ENCODE measurements at places on chromosomes 5 and 9.

- DNase-seq: no peak
Measured at GRCh38 chr5:55066277-55066676, 36.2 kb upstream of the GZMA start.

GRCh38 chr5:150263801-150264621, 25.6 kb downstream of the CAMK2A start:
- no peak for DNase-seq

DNA sequence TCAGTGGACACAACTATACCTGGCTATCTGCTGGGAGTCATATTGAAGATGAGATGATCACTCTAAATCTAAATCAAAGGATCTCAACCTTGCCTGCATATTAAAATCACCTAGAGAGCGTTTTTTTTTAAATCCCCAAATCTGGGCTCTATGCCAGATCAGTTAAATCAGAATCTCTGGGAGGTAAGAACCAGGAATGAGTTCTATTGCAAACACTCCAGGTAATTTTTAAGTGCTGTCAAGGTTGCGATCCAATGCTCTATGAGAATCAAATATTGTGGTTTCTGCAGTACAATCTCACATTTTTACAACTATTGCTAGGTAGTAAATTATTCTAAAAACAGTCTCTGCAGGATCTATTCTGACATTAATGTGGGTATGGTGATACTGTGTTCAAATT, 202.3 kb upstream of the OR13F1 start:
- DNase-seq: no peak

DNA sequence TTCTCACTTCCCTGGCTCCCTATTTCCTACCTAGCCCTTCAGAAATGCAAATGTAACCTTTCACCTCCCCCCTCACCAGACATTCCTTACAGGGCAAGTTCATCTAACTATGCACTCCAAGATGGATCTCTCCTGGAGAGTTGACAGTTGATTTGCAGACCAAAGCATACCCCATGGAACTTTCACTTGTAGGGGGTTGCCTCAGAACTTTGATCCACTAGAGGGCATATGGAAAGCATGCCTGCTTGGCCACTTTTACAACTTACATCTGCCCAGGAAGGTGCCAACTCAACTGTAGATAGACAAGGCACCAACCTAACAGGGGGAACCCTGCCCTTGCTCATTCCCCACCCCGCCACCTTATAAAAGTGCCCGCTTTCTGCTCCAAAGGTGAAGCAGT, 187.8 kb downstream of the NXNL2 start:
- no peak for DNase-seq

DNA sequence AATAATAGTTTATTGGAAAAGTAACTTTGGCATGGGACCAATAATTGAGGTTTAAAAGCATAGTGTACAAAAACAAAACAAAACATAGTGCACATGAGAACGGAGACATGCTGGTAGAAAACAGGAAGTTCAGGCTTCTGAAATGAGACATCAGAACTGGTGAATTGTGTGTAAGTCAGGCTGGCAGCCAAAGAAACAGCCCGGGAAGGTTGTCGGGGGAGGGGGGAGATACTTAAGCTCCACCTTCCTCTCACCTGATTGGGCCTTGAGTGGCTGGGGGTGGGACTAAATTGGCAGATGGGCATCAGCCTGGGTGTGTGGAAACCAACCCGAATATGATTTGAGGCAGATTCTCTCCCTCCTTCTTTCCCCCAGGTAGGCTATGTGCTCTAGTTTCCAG, 256.3 kb downstream of the SMARCA2 start:
- no peak for DNase-seq

DNA sequence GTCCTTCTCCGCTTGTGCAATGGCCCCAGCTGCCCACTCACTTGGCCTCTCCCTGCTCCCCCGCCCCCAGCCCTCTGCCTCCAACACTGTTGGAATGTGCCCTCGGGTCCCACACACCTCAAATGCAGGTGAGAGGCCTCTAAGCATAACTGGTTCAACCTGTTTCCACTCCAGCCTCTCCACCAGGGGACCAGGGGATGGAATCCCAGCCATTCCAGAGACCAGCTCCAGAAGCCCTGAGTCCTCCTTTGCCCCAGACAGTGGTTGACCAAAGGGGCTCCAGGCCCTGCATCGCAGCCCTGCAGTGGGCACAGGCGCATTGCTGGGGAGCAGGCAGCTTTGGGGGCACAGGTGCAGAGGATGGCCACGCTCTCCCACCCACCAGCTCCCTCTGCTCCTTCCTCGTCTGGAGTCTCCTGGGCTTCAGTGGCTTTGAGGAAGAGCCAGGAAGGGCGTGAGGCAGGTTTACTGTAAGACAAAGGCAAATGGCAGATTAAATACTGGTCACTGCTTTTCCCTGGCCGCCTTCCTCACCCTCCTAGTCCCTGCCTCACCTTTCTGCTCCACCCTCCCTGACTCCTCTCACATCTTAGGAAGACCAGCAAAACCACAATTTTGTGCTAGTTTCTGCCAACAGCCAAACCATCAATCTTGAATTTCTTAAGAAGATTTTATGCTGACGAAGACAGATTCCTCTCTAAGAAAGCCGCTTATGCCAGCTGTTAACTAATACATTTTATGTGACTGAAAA, 29.1 kb upstream of the IRX2 start:
- DNase-seq: no peak

DNA sequence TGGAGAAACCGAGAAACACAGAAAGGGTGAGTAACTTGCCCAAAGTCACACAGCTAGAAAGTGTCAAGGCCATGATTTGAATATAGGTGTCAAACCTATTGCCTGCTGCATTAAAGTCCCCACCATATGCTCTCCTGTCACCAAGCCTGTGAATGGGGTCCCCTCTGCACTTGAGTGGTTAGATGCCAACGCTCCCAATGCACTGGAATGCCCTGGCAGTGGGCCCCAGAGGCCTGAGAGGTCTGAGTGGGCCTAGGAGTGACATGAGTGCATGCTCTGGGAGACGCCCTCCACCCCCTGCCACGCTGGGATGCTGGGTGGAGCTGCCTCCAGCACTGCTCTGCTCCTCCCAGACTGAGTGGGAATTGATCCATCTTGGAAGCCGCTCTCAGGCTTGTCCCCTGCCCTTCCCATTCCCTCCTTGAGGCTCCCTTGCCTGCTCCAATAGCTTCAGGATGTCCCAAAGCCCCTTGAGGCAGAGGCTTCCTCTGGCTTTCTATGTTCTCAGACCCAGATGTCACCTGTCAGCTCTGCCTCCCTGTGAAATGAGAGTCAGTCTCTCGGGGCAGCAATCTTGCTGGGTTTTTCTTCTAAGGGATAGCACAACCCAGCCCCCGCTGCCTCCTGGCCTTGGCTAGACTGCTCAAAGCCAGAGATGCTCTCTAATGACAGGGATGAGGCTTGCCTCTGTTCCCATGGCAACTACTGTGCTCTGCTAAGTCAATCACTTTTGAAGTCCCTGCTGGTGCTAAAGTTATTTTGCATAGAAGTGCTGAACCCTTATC, 6.6 kb upstream of the ARSI start:
- DNase-seq: no peak

DNA sequence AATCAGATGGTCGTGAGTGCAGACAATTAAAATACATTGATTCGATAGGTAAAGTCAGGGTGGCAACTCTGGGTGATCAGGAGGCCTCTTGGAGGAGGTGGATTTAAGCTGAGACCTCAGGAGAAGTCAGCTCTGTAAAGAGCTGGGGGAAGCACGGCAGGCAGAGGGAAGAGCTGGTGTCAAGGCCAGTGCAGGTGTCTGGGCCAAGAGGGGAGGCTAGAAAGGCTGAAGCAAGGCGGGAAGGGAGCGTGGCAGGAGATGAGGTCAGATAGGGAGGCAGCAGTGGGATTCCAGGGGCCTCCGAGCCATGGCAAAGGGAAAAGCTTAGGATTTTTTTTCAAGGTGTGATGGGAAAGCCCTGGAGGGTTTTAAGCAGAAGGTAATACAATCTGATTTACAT, 178.7 kb downstream of the FSTL4 start:
- DNase-seq: no peak

DNA sequence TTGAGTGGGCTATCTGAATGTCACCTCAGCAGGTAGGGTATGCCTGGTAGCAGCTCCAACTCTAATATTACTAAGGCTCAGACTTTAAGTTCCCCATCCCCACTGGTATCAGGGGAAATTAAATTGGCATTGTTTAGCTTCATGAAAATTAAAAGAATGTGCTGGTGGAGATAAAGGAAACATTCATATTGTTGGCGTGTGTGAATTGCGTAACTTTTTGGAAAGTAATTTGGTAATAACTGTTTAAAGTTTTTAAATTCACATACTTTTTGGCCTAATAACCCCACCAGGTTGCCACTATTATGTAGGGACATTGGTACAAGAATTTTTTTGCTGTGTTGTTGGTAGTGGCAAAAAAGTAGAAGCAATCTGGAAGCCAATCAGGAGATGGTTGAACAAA, 29.4 kb downstream of the TNPO1 start:
- no peak for DNase-seq

DNA sequence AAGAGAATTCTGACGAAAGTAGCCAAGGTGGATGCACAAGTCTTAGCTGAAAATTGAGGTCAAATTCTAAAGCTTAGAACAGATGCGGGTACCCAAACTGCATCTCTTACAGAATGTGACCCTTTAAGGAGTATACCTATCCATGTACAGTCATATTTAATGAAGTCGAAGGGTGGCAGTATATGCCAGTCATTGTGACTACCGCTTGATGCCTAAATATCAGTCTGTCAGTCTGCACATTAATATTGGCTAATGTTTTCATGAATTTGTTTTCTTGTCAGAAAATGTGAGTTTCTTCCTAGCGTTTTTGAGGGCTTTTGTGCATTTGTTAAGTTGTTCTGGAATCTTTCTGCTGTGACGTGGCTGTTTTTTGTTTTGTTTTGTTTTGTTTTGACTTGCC, 264.5 kb upstream of the ELAVL2 start:
- no peak for DNase-seq

DNA sequence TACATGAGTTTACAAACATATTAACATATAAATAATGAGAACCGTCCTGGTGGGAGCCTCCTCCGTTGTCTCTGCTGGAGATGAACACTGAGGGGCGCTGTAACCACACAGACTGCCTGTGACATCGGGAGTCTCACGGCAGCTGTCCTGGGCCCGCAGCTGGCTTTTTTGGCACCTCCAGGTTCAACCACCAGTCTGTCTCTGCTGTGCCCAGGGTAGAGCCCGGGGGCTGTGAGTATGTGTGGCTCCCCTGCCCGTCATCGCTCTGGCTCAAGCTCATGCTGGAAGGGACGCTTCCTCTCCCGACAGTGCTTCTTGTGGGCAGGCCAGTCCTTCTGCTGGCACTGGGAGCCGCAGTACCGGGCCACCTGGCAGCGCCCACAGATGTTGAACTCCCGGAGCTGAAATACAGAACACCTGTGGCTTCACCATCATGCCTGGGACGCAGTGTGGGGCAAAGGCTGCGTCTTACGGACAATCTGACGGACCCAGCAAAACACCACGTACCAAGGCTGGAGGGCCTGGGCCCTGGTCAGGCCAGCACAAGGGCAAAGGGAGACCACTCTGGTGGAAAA, 3.6 kb upstream of the DPH7 start:
- DNase-seq: no peak

- no peak for DNase-seq
Measured at GRCh38 chr9:2270565-2270964, 255.4 kb downstream of the SMARCA2 start.

GRCh38 chr5:603081-603998, 8.8 kb upstream of the CEP72 start:
- no peak for DNase-seq

DNA sequence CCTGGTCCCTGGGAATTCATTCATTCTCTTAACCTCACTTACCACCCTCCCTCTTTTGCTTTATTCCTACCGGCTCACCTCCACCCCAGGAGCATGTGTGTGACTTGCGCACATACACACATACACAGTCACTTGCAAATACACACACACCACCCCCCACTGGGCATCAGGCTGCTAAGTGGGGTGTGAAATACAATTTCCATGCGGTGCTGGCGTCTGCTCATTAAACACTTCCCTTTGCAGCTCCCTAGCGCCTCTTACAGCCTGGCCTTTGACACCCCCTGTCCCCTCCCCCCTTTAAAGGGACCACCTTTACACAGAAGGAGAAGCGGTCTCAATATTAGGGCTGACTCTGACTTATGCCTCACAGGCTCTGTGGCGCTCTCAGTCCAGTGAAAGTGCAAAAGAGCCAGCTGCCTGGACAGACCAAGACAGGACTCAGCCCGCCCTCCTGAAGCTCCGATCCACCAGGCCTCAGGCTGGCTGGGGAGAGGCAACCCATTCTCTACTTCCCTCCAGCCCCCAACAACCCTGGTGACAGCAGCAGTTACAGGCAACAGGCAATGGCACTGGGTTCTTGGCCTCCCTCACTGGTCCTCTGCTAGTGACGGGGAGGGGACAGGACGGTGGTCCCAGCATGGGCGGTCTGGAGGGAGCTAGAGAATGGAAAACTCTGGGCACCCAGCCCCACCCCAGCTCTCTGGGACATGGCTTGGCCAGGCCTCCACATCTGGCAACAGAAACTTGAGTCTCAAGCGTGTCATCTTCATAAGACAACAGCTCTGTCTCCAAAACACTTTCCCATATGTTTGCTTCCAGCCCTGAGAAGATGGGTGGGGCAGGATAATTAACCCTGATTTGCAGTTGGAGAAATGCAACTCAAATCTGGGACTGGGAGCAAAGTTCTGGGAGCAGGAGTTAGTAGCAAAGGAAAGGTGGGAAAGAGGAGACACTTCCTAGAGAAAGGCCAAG, 12.0 kb downstream of the ENHO start:
- DNase-seq: no peak
